Activated naive CD8-positive, alpha-beta T cell treated with anti-CD3 and anti-CD28 coated beads, Interleukin-2, amount 10 ng/mL, durations not matched to agents 7 days and 5 days (primary cell): ENCODE measurements at places on chromosomes 2 and 18.
A peak's percentile ranks its signal among the peaks of the same experiment; 100 is the strongest.

DNA sequence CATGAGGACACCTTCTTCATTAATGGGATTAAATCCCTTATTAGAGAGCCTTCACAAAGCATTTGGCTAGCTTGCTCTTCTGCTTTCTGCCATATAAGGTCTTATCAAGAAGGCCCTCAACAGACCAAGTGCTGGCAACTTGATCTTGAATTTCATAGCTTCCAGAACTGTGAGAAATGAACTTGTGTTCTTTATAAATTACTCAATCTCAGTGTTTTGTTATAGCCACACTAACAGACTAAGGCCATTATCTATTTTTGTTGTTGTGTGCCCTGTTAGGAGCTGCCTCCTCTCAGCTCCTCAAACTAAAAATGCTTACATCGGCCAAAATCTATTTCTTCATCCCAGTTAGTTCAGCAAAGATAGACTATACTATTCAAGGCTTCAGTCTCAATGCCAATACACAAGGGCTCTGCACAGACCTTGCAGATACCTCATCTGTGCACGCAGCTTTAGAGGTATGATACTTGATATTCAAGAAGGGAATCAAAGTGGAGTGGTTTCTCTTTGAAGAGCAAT, 182.9 kb downstream of the GPD2 start:
- DNase-seq, result no peak

DNA sequence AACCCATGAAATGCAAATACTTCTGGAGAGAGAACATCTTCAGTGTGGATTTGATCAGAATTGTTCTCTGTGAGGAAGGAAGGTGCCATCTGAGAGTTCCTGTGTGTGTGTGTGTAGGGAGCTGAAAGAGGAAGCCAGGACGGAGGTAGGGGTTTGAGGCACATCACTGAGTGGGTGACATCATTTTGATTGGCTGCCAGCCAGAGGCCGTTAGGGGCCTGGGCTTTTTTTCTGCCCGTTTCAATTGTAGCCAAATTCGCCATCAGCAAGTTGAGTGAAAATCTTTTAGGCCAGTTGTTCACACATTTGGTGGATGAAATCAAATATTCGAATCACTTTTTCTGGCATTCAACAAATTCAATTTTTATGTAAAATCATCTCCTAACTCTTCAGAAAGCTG, 48.9 kb downstream of the TSN start:
- no peak for DNase-seq

DNA sequence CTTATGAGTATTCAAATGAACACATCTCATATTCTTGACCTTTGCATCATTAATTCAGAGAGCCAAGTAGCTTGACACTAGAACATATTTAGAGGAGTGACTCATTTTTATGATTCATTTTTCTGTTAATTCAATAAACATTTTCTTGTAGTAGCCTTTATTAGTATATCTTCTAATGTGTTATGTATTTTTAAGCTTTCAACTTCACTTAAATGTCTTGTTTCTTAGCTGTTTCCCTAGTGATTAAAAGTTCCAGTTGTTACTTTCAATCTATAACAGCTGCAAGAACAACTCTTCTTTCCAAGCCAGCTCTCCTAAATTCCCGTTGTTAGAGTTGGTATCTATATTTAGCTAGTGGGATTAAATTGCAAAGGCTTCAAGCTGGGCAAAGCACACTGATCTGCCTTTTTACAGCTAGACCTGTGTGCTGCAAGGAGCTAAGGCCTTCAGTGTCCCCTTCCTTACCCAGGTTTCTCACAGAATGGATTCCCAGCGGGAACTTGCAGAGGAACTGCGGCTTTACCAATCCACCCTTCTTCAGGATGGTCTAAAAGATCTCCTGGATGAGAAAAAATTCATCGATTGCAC, at the start of gene KLHL41:
Gene KLHL41, plus strand, starts transcription at position 405 of the 588 bp plus-strand sequence. Its CDS starts 77 bp downstream, at position 482.
- no peak for DNase-seq

DNA sequence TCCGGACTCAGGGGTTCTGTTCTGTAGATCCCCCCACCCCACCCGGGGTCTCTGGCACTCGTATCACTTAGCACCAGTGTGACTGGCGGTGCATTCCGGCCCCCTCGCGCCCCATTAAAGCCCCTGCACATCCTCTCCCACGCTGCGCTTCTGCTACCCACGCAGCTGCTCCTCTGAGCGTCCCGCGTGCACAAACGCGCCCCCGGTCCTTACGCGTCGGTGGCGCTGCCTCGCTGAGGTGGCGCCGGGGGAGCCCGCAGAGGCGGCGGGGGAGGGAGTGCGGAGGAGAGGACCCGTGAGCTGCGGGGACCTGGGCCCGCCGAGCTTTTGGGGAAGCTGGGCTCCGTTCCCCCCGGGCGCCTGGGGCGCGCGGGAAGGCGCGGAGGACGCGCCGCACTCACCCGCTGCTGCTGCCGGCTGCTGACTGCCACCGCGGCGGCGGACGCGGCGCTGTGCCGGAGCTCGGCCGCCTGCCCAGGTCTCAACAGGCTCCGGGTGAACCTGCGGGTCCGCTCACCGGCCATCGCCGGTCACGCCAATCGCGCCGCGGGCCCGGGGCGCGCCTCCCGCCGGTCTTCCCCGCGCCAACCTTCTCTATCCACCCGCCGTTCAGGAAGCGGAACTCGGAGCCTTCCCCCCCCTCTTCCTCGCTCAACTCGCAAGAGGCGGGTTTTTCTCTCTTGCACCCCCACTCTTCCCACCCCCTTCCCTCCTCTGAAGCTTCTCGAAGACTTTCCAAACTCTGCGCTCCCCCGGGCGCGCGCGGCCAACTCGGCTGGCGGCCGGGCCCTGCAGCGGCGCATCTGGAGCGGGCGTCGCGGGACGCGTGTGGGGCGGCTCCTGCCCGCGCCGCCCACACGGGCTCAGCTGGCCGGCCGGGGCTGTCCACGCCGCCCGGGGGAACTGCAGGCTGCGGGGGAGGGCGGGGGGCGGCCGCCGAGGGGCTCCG, at the start of gene DOCK10:
Gene DOCK10, minus strand, starts transcription at position 618 of the 949 bp plus-strand sequence. Its CDS starts 94 bp downstream, at position 524.
- DNase-seq, result peak; percentile 75

DNA sequence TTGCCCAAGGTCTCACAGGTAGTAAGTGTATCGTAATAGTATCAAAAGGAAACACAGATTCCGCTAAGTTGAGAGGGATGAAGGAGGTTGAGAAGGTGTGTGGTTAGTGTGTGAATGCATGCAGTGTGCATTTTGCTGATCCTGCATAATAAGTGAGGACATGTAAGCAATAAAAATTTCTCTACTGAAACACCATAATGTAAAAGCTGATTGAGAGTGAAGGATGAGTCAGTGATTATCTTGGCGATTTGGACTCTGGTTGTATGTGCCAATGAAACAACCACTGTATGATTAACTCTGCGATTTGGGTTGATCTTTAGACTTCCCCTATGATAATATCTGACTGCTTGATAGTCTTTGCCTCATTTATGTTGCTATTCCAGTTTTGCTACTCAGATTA, 16.7 kb upstream of the ADGRF3 start:
- no peak for DNase-seq

DNA sequence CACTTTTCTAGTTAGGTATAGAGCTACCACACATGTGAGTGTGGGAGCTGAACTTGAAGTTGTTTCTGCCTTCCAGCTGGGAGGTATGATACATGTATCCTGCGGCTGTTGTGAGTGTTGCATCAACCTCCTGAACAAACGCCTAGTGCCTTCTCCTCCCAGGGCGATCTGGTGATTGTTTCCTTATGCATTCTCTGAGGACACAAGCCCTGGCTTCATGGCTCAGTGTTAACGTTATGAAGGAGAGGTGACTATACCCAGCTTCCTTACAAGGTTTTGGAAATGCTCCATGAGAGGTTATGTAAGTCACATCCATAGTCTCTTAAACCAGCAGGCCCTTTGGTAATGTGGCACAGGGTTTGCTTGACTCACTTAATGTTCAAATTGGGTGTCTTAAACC, 64.9 kb downstream of the SPRED2 start:
- no peak for DNase-seq
